ENCODE measurements at places on chromosomes 1 and 21.

DNA sequence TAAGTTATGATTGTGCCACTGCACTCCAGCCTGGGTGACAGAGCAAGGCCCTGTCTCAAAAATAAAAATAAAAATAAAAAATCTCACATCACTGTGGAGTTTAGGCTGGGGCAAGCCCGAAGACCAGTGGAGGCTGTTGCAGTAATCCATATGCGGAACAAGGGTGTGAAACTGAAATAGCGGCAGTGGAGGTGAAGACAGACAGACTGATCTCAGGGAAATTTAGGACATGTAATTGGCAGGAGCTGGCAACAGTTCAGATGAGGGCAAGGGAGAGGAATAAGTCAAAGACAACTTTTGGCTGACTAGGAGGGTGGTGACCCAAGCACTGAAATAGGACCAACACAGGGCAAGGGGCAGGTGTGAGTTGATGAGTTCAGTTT, 8.4 kb downstream of the ARMH1 start:
- DNase-seq = no peak

DNA sequence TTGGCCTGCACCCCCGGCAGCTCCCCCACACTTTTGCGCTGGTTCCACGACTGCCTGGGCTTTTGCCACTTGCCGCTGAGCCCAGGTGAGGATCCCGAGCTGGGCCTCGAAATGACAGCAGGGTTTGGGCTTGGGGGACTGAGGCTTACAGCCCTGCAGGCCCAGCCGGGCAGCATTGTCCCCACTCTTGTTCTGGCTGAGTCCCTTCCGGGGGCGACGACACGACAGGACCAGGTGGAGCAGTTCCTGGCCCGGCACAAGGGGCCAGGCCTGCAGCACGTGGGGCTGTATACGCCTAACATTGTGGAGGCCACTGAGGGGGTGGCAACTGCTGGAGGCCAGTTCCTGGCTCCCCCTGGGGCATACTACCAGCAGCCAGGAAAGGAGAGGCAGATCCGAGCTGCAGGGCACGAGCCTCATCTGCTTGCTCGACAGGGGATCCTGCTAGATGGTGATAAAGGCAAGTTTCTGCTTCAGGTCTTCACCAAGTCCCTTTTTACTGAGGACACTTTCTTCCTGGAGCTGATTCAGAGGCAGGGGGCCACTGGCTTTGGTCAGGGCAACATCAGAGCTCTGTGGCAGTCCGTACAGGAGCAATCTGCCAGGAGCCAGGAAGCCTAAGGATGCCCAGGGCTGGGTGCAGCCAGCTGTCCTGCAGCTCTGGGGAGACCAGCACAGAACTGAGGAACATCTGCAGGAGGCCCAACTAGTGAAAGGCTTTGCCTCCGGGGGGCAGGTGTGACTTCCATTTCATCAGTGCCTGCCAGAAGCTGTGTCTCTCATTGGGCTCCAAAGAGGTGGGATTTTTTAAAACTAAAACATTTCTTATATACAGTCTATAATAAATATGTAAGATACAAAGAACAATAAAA, 1.2 kb downstream of the HPDL start:
- DNase-seq = no peak

DNA sequence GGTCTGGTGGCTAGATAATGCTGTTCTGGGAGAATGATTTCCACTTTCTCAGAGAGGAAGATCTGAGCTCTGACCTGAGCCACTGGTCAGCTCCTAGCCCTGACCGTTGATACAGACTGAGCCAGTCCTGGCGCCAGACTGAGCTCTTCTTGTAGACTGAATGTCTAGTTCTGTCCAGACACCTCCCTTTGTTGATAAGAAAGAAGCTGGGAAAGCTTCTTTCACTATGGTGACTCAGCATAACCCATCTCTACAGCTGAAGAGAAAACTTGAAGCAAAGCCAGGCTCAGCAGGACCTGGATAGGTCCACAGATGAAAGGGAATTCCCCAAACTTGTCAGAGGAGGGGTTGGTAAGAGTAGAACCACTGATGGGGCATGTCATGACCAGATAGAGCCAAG, 9.9 kb upstream of the TRABD2B start:
- peak; percentile 36 for DNase-seq

DNA sequence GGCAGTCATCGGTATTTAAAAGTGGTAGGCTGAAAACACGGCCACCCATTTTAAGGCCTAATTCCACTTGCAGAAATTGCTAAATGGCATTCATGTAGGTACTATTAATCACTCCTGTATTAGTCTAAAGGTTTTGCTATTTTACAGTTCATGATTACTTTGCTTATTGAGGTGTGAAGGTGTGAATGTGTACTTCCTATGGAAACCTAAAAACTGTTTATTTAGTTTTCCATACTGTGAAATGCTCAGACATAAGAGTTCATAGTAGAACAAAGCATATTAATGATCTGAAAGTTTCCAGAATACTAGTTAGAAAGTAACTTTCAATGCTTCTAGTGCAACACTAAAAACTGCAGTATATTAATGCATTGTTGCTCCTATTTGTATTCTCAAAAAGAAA, 69.8 kb downstream of the ITGB3BP start:
- no peak for DNase-seq

GRCh38 chr1:84780000-84780716, 89.9 kb upstream of the SSX2IP start:
- no peak for DNase-seq

DNA sequence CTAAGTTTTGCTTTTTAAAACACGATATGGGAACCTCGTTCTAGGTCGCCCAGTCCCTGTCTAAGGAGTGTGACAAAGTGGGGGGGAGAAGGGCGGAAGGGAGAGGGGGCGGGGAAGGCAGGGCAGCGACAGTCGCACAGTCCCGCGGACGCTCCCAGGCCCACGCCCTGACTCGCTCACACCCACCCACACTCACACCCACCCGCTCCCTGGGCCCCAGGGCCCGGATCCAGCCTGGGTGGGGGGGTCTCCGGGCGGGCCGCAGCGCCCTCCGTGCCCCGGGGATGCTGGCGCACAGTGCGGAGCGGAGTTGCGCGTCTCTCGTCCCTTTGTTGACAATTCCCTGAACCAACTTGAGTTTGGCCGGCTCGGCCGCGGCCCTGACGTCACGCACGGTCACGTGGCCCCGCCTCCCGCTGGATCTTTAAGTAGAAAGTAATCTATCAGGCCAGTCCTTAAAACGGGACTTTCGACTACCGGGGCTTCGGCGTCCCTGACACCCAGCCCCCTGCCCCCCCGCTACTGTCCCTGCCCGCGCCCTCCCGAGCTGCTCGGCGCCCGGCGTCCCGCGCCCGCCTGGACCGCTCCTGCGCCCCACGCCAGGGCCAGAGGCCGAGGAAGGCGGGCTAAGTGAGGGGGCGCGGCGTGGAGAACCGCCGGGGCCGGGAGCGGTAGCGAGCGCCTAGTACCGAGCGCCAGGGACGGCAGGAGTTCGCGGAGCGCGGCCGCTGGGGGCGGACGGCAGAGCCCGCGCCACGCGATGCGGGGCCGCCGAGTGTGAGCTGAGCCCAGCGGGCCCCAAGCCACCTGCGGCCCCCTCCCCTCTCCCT, at the start of gene FOXD3:
FOXD3 (plus strand) TSS at position 454 of the 830 bp plus-strand sequence. CDS start 492 bp downstream, outside the sequence.
- no peak for DNase-seq

GRCh38 chr1:110085671-110086070, 15.2 kb upstream of the ALX3 start:
- DNase-seq = no peak

DNA sequence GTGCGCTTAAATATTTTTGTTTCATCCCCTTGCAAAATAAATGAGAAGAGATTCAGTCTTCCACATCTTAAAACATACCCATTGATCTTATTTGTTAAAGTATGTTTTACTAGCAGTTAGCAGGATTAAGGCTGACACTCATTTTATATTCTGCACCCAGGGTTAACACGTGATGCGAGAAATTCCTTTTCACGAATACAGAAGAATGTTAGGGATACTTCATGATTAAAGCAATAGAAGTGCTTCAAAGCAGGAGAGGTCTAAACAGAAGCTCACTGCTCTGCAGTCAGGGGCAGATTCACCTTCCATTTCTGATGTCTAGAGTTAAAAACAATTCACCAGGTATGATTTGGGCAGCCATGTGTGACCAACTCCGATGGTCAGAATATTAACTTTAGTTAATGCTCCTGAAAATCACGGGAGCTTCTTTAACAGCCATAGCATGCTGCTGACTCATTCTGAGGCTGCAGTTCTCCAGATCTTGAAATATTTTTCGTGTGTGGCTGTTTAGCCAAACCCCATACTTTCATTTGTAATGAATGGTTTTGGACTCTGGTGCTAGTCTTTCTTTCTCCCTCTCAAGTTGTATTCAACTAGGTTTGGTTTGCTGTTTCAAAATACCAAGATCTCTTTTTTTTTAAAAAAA, 19.7 kb downstream of the BCAR3 start:
- DNase-seq = peak; percentile 59

DNA sequence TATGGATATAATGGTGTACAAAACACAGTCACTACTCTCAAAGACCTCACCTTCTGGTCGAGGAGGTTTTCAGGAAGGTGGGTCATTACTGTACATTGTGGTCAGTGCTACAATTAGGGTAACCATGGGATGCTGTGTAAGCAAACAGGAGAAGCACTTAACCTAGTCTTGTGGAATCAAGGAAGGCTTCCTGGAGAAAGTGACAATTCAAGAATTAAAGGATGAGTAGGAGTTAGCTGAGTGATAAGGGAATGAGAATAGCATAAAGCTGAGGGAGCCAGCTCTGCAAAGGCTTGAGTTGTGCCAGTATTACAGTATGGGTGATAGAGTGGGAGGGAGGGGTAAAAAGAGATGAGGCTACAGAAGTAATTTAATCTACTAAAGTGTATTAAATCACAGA, 17.2 kb downstream of the NEXN start:
- no peak for DNase-seq

GRCh38 chr1:29120947-29121485, 2.7 kb downstream of the TMEM200B start:
- no peak for DNase-seq

- no peak for DNase-seq
Measured at GRCh38 chr1:206955476-206956451, 9.5 kb upstream of the PIGR start.

- DNase-seq = no peak
Measured at GRCh38 chr1:150021191-150021694, 10.7 kb upstream of the OTUD7B start.

- DNase-seq = peak; percentile 23
Measured at GRCh38 chr1:85884372-85885035, 176.3 kb upstream of the ZNHIT6 start.

DNA sequence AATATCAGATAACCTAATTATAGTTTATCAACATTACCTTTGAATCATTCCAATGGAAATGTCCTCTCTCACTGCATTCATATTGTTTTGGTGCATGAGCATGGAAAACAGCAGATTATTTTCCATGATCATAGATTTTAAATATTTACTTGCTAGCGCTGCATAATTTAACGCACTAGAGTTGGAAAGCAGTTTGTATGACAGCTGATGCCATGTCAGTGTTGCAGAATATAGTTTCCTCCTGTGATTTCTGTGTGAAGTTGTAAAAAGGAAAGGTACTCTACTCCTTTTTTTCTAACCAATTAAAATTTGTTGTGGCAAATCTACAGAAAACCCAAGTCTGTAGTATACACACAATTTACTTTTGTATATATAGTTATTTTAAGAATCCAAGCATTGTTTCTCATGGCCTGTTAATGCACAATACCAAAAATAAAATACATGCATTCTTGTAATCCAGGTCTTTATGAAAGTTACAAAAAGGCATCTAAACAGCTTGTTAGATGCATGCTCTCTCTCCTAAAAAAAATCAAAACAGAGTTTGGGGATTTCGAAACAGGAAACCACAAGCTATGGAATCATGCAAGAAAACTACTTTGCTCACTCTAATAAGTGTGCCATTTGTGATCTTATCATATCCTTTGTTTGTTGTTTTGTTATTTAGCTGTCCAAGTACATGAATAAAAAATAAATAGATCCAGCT, 1.9 kb upstream of the ATG4C start:
- DNase-seq = no peak

GRCh38 chr1:41041614-41042270, 20.2 kb upstream of the SLFNL1 start:
- DNase-seq = no peak

DNA sequence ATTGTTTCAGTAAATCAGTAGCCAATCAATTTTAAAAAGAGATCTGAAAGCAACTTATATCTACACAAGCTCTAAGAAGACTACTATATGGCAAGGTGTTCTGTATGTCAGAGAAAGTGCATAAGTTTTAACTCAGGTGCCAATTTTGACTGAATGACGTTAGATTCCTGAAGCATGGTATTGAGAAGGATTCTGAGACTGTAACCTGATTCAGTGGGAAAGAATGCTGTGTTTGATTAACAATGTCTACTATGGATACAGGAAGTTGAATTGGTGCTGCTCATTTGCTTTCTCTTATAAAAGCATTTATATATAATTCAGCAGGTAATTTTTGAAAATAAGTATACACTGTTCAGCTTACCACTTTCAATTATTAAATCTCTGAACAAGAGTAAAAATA, 156.3 kb downstream of the PAPPA2 start:
- DNase-seq = no peak

DNA sequence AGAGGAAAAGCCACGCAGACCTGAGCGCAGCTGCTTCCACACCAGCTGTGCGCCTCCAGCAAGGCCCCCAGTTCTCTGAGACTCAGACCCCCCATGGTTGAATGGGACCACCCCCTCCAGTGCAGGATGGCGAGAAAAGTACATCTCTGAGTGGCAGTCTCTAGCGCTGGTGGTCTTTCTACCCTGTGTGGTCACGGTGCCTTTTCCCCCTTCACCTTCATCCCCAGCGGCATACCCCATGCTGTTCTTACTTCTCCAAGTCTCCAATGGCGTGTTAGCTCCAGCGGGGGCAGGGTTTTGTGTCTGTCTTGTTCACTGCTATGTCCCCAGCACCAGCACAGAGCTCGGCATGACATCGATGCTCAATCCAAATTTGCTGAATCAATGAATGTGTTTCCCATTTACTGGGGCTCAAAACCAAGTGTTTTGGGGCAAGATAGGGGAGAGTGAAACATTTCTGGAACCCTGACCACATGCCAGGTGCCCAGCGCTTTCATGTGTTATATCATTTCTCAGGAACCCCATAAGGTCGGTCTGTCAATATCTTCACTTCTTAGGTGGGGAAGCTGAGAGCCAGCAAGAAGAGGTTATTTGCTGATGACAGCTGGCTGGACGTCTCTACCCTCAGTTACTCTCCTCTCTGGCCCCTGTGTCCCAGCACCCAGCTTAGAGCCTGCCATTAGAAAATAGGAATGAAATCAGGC, 959 bp upstream of the SDC3 start:
- DNase-seq = no peak

GRCh38 chr1:62426237-62426636, 10.6 kb upstream of the USP1 start:
- peak; percentile 18 for DNase-seq

GRCh38 chr1:1626207-1627141, 5.5 kb upstream of the MMP23B start:
- no peak for DNase-seq
